ENCODE measurements at places on chromosomes 6 and 20. TPM values are rescaled to one million over a fixed set of nuclear protein-coding genes. Genes with fewer than 3 reads are reported as not detected.

DNA sequence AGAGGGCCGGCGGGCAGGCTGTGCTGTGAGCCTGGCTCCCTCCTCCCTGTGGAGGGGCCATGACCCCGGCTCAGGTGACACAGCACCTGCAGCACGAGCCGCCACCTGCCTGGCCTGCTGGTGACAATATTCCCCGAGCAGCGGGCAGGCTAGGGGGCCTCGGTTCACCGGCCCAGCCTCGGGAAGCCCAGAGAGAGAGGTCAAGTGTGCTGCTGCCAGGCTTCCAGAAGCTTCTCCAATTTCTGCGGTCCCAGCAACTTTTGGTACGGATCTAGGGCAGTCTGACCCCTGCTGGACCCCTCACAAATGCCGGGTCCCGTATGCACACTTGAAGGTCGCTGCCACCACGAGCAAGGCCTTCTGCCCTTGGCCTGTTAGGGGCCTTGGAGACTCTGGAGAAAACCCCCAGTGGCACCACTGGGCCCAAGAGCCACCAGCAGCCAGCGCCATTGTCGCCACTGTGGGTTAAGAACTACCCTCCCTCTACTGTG lies 38.6 kb upstream of the NOL4L start:
- peak; percentile 29 for DNase-seq

DNA sequence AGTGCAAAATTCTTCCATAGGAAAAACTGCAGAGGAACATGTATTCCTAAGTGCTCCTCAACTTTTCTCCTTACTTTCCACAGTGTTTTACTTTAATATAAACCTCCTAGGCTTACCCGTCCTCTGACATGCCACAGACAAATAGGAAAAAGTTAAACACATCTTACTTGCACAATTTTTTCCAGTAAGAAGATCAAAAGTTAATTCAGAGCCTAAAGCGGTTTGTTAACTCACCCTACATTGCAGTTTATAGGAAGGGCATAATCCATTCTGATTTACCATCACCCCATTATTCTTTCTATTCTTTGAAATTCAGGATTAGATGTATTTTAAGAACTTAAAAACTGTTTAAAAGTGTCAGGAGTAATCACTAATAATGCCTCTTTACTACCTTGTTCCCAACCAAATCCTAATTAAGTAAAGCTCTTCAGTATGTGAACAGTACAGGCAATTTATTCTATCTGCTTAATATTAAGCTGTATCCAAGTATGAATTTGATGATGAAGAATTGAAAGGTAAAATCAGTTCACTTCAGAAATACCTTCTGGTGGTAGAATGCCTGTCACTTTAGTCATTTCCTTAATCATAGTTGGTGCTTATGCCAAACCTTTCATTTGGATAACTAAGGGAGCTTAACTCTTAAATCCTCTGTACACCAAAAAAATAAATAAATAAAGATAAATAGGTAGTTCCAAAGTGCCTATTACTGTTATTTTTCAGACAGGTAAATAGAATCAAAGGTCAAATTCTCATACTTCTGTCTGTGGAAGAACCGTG lies 292.0 kb downstream of the ALDH8A1 start:
- DNase-seq: no peak

GRCh38 chr6:160141001-160141726 lies 19.5 kb downstream of the SLC22A1 start:
- no peak for DNase-seq

CCM2L gene
- total RNA-seq: 52.6 TPM

CYP24A1 gene
- total RNA-seq: 0.27 TPM

All from G401 (cell line).